ENCODE measurements at places on chromosomes 16 and 17.
A peak's percentile ranks its signal among the peaks of the same experiment; 100 is the strongest.

GRCh38 chr17:66518677-66519076 lies 216.3 kb downstream of the PRKCA start:
- DNase-seq = no peak

DNA sequence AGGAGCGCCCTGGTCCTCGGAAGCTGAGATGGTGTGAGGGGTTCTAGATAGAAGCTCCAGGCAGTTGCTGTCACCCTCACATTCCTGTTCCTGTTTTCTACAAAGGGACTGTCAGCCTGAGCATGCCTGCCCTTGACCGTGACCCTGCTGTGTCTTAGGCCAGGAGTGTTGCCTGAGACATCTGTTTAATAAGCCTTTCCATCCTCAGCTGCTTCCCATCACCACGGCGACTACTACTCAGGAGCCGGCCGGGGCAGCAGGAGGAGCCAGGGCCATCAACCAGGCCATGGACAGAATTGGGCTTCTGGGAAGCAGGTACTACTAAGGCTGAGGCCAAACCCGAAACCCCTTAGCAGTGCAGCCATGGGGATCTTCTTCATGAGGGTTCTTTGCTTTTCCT lies 151.4 kb downstream of the KATNIP start:
- no peak for DNase-seq

DNA sequence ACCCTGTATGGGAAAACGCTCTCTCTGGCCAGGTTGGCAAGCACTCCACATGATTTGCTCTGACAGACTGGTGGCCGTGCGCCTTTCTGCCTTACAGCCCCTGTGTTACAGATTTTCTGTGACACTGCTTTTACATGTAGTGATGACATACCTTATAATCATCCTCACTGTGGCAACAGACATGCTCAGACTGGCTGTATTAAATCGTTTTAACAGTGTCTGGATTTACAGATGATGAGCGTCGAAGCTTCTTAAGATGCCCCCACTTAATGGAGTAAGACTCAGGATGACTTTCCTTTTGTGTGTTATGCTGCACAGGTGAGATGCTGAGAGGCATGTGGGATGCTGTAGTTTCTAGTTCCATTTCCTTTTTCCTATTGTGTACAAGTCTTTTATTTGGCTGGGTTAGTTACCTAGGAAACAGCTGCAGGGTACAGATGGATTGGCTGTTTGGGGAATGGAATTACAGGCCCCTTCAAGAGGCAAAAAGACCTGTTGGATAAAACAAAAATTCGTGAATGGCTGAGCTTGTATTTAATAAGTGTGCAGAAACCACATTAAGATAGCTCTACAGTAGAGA lies 20.9 kb upstream of the VWA3A start:
- DNase-seq = peak; percentile 48

DNA sequence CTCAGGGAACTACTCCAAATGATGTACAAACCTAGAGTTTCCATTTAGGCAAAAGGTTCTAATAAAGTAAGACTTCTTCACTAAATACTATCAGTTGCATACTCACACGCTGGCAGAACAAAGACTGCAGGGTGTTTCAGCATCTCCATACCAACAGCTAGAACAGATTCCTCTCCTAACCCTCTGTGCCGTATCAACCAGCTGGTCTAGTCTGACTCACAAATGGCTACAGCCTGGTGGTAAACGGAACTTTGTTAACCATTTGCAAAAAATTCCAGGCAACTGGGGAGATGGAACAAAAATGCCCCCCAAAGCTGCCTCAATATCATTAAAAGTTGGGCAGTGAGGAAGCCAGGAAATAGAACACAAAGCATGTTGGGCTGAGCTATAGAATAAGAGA lies 217.1 kb downstream of the GRIN2A start:
- DNase-seq = no peak

DNA sequence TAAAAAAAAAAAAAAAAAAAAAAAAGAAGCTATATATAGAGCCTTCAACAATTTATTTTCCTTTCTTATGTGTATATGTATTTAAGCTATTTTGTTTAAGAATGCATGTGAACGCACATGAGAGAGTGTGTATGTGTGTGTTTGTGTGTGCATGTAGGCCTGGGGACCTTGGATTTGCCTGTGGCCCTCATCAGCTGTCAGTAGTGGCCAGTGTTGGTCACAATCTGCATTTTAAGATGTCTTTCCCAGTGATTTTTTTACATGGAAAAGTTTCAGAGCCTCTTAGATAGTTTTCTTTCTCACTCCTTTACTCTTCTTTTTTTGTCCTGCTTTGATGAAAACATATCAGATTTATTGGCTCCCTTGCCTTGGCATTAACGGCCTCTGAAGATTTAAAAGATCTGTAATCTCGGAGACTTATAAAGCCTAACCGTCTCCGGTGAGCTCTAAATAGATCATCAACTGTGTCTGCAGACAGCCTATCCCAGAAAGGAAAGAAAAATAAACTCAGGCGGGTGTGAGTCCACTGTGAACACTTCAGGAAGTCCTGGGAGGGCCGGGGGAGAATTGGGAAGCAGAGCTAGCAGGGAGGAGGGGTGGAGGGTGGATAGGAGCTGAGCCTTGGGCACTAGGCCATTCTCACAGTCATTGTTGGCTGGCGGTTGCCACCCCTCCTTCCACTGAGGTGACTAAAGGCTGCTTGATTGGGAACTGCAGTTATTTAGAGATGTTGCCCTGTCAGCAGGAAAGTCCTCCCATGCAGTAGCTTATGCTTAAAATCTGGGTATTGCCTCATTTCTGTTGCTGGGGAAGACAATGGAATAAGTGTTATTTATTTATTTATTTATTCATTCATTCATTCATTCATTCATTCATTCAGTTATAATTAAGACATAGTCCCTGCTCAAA lies 86.8 kb downstream of the WWP2 start:
- DNase-seq = no peak

DNA sequence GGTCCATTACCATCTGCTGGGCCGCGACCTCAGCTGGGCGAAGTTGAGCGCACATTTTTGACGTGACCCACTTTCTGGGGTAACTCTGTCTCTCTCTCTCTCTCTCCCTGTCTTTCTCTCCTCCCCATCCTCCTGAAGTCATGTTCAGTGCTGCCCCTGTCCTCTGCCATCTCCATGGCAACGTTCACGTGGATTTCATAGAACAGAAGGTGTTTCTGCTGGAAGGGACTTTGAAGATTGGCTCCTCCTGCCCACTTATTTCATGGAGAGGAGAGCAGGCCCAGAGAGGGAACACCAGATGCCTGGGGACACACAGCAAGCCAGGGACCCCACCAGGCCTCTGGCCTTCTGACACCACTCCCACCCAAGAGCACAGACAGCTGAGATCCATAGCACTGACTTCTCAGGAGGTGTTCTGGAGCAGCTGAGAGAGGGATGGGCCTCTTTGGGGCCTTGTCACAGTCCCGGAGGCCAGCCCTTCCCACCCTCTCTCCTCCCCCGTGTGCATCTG lies 4.2 kb upstream of the CCNF start:
- no peak for DNase-seq

DNA sequence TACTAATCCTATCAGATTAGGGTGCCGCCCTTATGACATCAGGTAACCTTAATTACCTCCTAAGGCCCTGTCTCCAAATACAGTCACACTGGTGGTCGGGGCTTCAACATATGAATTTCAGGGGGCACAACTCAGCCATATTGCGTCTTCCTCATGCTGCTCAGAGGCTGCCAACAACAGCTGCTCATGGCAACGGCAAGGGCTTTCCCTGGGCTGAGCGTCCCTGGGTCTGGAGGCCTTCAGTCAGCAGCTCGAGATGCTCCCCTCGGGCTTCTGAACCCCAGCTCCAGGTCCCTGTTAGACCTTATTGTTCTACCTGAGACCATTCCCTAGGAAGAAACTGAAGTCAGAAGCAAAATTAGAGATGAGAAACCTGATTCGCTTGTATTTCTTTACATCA lies 157.2 kb downstream of the TMEM132E start:
- no peak for DNase-seq

- no peak for DNase-seq
These were observed 1.5 kb upstream of the CLEC10A start for GRCh38 chr17:7081341-7082062.

GRCh38 chr17:81420769-81421462 lies 25.7 kb downstream of the BAHCC1 start:
- DNase-seq = no peak

DNA sequence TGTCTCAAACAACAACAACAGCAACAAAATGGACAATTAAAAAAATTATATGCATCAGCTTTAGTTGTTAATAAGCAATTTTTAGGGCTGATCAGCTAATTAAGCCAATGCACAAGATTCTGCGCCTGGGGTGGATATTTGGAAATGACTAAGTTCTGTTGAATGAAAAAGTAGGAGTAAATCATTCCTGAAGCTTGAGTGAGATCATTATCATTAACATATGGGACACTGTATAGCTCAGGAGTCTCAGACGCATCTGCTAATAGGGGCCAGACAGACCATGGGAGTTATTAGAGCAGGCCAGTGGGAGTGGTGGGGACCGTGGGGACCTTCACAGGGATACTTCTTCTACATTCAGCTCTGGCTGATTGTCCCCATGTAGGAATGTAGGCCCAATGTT lies 22.8 kb downstream of the IRX5 start:
- DNase-seq = no peak

DNA sequence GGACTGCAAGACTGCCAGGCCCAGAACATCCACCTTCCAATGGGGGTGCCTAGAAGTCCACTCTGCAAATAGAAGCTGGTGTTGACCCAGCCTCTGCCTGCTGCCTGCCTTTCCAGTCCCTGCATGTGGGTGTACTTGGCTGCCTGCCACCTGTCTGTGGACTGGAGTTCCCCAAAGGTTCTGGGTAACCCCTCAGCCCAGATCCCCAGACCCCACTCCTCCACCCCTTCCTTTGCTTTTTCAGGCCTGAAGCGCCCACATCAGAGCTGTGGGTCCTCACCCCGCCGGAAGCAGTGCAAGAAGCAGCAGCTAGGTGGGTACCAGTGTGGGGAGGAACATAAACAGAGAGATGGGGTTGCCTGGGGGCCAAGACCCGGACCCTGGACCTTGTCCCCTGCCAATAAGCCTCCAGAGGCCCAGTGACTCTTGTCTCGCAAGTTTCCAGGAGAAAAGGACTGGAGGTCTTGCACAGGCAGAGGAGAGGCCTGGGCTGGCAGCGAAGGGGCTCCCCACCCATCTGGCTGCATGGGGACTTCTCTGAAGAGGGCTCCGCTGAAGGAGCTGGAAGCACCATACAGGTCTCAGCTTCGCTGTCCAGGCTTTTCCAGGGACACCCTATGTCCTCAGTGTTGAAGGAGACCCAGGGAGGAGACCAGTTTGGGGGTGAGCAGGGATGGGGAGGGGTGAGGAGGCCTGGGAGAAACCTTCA lies 34.3 kb downstream of the NLRC5 start:
- DNase-seq = no peak

- DNase-seq = no peak
These were observed 30.6 kb downstream of the METRNL start for GRCh38 chr17:83109793-83110645.

DNA sequence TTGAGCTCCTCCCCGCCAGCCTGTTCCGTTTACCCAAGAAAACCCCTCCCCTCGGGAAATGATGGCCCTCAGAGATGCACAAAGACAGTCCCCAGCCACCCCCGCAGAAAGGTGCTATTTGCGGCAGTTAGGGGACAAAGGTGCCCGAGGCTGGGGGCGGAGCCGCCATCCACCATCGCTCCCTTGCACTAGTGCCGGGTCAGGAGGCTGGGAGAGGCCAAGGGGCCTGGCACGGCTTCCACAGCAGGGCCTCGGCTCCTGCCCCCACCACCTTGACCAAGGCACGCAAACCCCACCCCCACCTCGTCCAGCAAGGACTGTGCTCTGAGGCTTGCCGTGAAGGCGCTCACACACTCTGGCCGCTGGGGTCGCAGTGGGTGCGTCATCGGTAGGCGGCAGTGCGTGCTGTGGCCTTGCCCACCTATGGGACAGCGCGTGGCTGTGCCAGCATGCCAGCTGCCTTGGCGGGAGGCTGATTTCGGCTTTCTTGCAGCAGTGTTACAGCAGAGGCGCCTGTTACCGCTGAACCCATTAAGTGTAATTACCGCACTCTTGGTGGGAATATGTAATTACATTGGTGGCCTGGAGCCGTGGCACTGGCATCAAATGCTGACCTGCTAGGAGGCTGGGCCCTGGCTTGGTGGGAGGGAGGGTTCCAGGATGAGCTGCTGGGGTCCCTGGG lies 31.8 kb downstream of the TPSG1 start:
- DNase-seq = peak; percentile 48

- DNase-seq = no peak
These were observed 1444.8 kb upstream of the CDH8 start for GRCh38 chr16:63481060-63481459.

DNA sequence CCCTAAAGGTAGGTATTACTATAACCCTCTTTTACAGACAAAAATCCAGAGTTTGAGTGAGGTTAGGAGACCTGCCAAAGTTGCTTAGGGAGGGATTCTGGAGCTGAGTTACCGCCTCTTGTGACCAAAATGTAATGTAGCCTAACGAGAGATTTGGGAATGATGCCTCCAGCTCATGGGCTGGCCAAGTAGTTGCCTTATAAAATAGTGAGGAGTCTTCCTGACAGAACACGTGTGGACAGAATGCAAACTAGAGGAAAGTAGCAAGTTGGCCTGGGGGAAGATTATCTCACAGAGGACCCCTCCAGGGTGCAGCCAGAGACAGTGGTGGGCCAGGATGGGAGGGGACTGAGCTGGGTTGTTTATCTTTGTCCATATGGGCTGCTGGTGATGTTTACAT lies 543.7 kb upstream of the CDH11 start:
- no peak for DNase-seq

- DNase-seq = no peak
These were observed 20.5 kb downstream of the TMEM94 start for GRCh38 chr17:75476752-75477489.

DNA sequence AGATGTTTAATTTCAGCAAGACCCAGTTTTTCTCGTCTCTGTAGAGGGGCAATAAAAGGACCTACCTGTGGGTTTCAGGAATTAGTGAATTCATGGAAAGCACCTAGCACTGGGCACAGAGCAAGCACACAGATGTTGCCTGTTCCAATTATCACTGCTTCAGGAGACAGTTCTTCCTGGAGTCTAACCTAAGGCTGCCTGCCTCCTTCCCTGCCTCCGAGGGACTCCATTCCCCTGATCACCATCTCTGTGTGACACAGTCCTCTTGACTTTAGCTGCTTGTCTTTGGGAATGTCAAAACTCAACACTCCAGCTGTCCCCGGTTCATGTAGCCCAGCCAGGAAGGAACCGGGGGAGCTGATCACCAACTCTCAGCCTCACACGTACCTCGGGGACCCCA lies 474.9 kb downstream of the SLC39A11 start:
- no peak for DNase-seq

- DNase-seq = no peak
These were observed 12.9 kb downstream of the GNGT2 start for GRCh38 chr17:49197346-49197998.

GRCh38 chr17:17708816-17709215 lies 27.6 kb downstream of the RAI1 start:
- no peak for DNase-seq

GRCh38 chr17:42247734-42248133 lies 28.5 kb downstream of the STAT5B start:
- no peak for DNase-seq

- DNase-seq = no peak
These were observed 304.4 kb downstream of the SEC14L1 start for GRCh38 chr17:77444984-77445759.

DNA sequence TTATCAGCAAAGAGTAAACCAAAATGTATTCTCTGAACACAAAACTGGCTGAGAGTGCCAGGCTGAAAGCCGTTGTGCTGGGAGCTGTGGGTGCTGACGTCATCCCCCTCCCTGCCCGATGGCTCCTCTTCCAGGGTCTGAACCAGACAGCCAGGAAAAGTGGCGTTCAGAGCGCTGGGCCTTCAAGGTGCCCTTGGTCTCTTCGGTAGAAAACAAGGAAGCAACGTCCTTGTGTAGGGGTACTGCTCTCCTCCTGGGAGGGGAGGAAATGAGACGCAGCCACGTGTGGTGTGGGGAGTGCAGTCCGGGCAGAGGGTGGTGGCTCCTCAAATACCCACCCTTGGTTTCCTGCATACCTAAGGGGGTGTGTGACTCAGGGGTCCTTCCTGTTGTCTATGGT lies 394.7 kb downstream of the SEC14L1 start:
- DNase-seq = no peak

All from NCI-H2171 (cell line).